ENCODE measurements at places on chromosomes 6 and 20. TPM values are rescaled to one million over a fixed set of nuclear protein-coding genes. Genes with fewer than 3 reads are reported as not detected.

DNA sequence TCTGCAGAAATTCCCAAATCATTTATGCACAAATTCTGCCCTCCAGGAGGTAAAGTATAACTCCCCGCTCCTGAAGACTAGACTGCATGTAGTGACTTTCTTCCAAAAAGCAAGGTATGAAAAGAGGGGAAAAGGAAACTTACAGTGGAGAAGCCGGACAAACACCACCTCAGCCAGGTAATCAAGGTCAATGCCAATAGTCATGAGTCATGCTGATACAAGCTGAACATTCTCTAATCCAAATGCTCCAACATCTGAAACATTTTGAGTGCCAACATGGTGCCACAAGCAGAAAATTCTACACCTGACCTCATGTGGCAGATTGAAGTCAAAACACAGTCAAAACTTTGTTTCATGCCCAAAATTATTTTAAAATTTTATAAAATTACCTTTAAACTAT lies 165.6 kb downstream of the FOXA2 start:
- peak; percentile 26 for DNase-seq
- H3K27ac ChIP-seq, result no peak overlapping the region

GRCh38 chr20:32386091-32386490 lies 28.0 kb downstream of the ASXL1 start:
- no peaks in the 10 kb centered on the region for H3K36me3 ChIP-seq
- no peak overlapping the region for H3K4me3 ChIP-seq
- peaks cover 20% of the 10 kb centered on the region for H3K4me1 ChIP-seq
- H3K27me3 ChIP-seq, result no peaks in the 10 kb centered on the region
- DNase-seq, result no peak

GRCh38 chr6:117547688-117548621 lies 54.4 kb downstream of the GOPC start:
- H3K4me1 ChIP-seq, result no peaks in the 10 kb centered on the region
- peak overlapping the region; percentile 13 for H3K27ac ChIP-seq
- no peaks in the 10 kb centered on the region for H3K36me3 ChIP-seq
- peak; percentile 51 for DNase-seq
- no peak overlapping the region for H3K4me3 ChIP-seq

DNA sequence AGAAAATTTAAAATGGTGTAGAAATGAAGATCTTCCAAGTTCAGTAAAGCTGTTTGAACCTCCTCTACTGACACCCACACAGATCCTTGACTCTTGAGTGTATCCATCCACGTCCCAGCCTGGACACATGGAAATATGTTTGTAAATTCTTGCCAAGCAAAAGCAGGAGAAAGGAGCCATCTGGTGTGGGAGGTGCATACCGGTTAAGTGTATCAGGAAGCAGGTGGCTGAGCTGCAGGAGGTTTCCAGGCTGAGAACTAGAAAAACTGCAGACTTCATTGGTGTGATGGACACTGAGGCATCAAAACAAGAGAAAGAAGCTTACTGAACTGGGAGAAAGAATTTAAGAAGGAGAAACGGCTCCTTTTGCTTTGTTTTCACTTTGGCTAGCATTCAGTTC lies 229.9 kb upstream of the GRIK2 start:
- no peak for DNase-seq
- H3K27ac ChIP-seq, result no peak overlapping the region
- H3K36me3 ChIP-seq, result no peaks in the 10 kb centered on the region

DNA sequence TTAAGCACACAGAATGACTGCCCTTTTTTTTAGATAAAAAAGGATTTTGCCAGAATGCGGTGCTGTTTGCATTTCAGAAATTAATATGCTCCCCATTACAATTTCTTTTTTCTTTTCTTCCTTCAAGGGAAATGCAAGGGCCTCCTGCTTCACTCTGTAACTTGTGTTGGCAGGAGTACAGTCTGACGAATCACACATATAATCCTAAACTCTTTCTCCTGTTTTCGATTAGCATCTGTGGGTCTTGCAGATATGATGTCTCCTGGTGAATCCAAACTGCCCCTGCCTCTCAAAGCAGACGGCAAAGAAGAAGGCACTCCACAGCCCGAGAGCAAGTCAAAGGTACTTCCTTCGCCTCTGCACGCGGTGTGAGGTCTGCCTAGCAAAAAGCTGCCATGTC lies 149.5 kb downstream of the TMEM242 start:
- peaks cover 2% of the 10 kb centered on the region for H3K36me3 ChIP-seq
- DNase-seq, result no peak
- H3K27me3 ChIP-seq, result no peaks in the 10 kb centered on the region
- H3K27ac ChIP-seq, result no peak overlapping the region
- peaks cover 4% of the 10 kb centered on the region for H3K4me1 ChIP-seq
- H3K4me3 ChIP-seq, result no peak overlapping the region

- H3K4me1 ChIP-seq, result peaks cover 6% of the 10 kb centered on the region
- H3K27ac ChIP-seq, result no peak overlapping the region
- no peak overlapping the region for H3K4me3 ChIP-seq
These were observed 12.4 kb downstream of the CD40 start for GRCh38 chr20:46130534-46130933.

GRCh38 chr6:26472549-26473290 lies 15.0 kb downstream of the BTN2A1 start:
- H3K4me3 ChIP-seq, result no peak overlapping the region
- no peaks in the 10 kb centered on the region for H3K36me3 ChIP-seq
- H3K4me1 ChIP-seq, result peaks cover 16% of the 10 kb centered on the region

DNA sequence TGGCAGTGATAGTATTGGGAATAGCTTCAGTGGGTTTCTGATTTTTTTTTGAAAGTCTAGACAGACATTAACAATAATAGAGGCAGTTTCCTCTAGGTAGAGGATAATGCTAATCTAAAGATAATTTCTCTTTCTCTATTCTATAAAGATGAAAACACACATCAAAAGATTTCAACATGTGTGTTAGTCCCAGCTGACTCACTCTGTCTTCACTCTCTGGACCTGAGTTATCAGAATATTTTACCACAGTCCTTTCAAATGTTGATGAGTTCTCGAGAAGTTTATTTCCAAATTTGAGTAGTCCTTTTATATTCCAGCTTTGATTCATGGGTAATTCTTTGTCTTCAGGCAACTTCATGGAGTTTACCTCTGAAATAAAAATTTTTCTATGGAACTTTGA lies 17.1 kb downstream of the RPRD1B start:
- no peak overlapping the region for H3K4me3 ChIP-seq
- H3K27me3 ChIP-seq, result no peaks in the 10 kb centered on the region
- H3K4me1 ChIP-seq, result peaks cover 5% of the 10 kb centered on the region
- H3K36me3 ChIP-seq, result peaks cover 5% of the 10 kb centered on the region

GRCh38 chr6:89290401-89291155 lies 24.5 kb downstream of the GABRR2 start:
- H3K27me3 ChIP-seq, result no peaks in the 10 kb centered on the region
- H3K4me1 ChIP-seq, result no peaks in the 10 kb centered on the region
- no peak for DNase-seq
- H3K36me3 ChIP-seq, result no peaks in the 10 kb centered on the region
- no peak overlapping the region for H3K4me3 ChIP-seq
- no peak overlapping the region for H3K27ac ChIP-seq

EEF1A2 gene
- 21.0 TPM for total RNA-seq

SYTL3 gene
- total RNA-seq, result 1.3 TPM

GSTA1 gene
- total RNA-seq, result 54.1 TPM

UNC93A gene
- not detected for total RNA-seq

SLC22A7 gene
- not detected for total RNA-seq

SNAP91 gene
- 0.66 TPM for total RNA-seq
